ENCODE measurements at places on chromosomes 7 and 10. TPM values are rescaled to one million over a fixed set of nuclear protein-coding genes. Genes with fewer than 3 reads are reported as not detected.

The CYP26C1 gene
- 0.07 TPM for total RNA-seq

- DNase-seq, result no peak
Measured at GRCh38 chr10:123518765-123519164, 147.4 kb upstream of the GPR26 start.

The NFE2L3 gene
- 27.0 TPM for total RNA-seq

- no peak for DNase-seq
Measured at GRCh38 chr7:137668404-137668803, 178.4 kb downstream of the DGKI start.

DNA sequence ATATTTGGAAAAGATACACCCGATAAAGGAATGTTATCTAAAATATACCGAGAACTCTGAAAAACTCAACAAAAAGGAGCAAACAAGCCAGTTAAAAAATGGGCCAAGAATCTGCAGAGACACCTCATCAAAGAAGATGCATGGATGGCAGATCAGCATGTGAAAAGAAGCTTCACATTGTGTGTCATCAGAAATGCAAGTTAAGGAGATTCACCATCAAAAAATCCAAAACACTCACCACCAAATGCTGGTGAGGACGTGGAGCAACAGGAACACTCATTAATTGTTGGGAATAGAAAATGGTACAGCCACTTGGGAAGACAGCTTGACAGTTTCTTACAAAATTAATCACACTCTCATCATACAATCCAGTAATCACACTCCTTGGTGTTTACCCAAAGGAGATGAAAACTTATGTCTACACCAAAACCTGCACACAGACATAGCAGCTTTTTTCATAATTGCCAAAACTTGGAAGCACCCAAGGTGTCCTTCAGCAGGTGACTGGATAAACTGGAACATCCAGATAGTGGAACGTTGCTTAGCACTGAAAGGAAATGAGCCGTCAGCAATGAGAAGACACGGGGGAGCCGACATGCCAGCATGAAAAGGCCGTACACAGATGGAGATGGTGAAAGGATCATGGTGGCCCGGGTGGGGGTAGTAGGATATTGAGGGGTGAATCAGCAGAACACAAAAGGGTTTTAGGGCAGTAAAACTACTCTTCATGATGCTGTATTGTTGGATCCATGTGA is 27.9 kb upstream of the PWWP2B start:
- no peak for DNase-seq

The CPN1 gene
- total RNA-seq, result 0.12 TPM

The CFAP58 gene
- total RNA-seq, result 0.91 TPM

The CYP3A4 gene
- 0.25 TPM for total RNA-seq

DNA sequence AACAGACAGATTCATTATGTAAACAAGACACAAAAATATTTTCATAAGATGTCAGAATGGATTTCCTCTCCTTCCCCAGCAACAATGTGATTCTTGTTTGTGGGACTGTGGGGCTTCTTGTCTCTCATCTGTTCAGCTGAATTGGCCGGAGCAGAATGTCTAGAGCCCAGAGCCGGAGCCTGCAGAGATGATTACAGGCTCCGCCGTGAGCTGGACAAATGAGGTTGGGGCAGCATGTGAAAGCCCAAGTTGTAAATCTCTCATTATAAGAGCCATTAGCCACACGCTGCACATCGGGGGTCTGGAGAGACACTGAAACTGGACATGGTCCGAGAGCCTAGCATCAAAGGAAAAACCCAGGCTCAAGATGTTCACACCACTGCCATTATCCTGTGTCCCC is 137.0 kb upstream of the ADAM12 start:
- DNase-seq, result no peak

GRCh38 chr7:80869821-80870751 is 48.8 kb downstream of the SEMA3C start:
- no peak for DNase-seq

- no peak for DNase-seq
Measured at GRCh38 chr10:75461672-75462649, 30.5 kb downstream of the LRMDA start.

GRCh38 chr7:155942226-155942950 is 130.1 kb upstream of the SHH start:
- no peak for DNase-seq

GRCh38 chr10:22609719-22610465 is 104.5 kb downstream of the PIP4K2A start:
- DNase-seq, result no peak

DNA sequence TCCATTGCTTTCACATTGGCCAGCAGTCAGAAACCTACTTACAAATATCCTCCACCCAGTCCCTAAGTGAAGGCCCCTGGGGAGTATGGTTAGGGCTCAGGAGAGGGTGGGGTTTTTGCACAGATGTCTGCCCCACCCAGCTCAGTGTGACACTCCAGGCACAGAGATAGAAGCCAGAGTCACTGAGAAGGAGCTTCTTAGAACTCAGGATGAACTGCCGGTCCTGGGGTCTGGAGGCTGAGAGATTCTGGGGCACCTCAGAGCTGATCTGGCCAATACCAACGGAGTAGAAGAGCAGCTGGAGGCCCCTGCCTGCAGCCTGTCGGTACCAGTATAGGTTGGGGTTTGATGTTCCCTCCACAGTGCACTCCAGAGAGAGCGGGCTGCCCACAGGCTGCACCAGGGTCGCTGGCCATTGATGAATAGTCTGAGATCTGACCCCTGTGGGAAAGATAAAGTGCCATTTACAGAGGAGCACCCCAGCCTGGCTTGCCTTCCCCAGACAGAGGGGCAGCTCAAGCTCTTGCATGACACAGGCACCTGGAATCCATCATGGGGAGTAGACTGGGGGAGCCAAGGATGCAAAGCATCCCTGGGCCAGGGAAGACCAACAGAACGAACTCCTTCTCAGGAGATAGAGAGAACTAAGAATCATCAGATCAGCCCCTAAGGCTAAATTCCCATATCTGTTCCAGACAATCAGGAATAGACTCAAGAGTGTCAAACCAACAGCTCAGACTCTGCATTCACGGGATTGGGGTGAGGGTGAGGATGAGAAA is 41.9 kb downstream of the PRSS2 start:
- no peak for DNase-seq

DNA sequence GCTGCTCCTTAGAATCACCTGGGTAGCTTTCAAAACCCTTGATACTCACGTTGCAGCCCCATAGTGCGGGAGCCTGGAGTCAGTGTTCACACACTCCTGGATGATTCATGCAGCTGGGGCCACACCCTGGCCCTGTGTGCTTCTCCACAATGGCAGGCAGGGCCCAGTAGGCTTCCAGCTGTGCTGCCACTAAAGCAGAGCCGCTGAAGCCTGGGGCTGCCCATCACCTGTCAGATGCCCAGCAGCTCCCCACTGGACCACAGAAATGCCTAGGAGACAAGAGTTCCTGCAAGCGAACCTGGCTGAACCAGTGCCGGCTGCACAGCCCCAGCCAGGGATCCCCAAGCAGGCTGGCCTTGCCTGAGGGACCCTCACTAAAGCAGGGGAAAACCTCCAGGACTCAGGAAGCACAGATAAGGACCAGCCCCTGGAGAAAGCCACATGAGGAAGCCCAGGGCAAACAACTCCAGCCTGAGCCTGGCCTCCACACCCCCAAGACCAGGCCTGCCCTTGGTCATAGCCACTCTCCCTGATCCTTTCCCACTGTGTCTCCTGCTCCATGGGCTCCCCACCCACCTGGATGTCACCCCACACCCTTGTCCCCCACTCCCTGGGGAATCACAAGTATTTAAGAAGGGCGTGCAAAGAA is 111.9 kb downstream of the GRID1 start:
- peak; percentile 70 for DNase-seq

The COL28A1 gene
- 0.12 TPM for total RNA-seq

GRCh38 chr10:101830322-101831168 is 12.3 kb upstream of the OGA start:
- peak; percentile 87 for DNase-seq

- DNase-seq, result no peak
Measured at GRCh38 chr7:80039251-80039884, 95.3 kb upstream of the GNAI1 start.

DNA sequence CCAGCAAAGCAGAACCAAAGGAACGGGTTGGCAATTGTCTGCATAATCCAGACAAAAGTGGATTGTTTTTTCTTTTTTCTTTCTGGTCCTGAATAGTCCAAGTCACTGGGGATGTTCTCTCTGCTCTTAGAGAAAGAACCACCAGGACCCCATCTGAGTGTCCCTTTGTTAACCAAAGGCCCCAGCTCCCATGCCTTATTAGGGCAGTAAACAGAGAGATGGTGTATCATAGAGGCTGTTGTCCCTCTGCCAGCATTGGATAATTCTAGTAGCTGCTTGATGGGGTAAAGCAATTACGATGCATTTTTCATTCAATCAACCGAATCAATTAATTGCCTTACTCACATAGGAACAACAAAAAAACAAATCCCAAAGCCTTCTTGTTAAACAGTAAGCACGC is 213.0 kb downstream of the BUB3 start:
- no peak for DNase-seq

The LRRC17 gene
- 0.47 TPM for total RNA-seq

The TRUB1 gene
- 44.1 TPM for total RNA-seq

GRCh38 chr10:104090611-104091010 is 4.9 kb upstream of the COL17A1 start:
- DNase-seq, result no peak

GRCh38 chr10:74233281-74233680 is 82.3 kb downstream of the ADK start:
- no peak for DNase-seq

All from HCT116 (cell line).